ENCODE measurements at places on chromosomes 3 and 15. TPM values are rescaled to one million over a fixed set of nuclear protein-coding genes. Genes with fewer than 3 reads are reported as not detected.
A peak's percentile ranks its signal among the peaks of the same experiment; 100 is the strongest.

GRCh38 chr3:50316657-50317242 lies 5.8 kb downstream of the HYAL2 start:
- DNase-seq = no peak

- DNase-seq = no peak
These were observed 13.0 kb upstream of the CADPS start for GRCh38 chr3:62888180-62888579.

GRCh38 chr15:73982222-73982962 lies 9.7 kb downstream of the STOML1 start:
- peak; percentile 42 for DNase-seq

DNA sequence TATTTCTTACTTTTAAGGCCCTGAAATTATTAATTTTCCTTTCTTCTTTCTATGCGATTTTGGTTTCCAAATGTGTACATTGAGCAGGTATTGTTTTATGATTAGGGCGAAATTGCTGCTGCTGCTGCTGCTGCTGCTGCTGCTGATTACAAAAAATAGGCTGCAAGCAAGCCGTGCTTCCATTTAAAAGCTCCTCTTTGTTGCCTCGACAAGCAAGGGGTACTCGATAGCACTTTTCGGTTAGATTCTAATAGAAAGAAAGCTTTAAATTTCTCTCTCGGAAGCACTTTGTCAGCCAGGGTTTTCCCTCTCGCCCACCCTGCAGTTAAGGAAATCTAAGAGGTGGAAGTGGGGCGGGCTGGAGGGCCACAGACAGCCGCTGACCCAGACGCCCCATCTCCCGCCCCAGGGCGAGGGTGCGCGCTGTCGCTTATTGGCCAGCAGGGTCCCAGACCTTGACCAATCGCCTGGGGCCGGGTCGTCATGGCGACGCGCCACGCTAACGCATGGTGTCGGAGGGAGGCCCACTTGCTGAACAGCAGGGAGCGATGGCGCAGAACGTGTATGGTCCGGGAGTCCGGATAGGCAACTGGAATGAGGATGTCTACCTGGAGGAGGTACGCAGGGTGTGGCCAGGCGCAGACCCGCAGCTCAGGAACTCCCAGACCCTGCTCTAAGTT lies at the start of gene CFAP161:
TSS of gene CFAP161 (plus strand) at position 489 of the 680 bp plus-strand sequence. CDS start at position 549, 60 bp downstream.
- peak; percentile 53 for DNase-seq

- no peak for DNase-seq
These were observed 60.3 kb downstream of the CTNNB1 start for GRCh38 chr3:41259449-41260062.

GRCh38 chr15:66886686-66887273 lies 178.6 kb upstream of the SMAD3 start:
- no peak for DNase-seq

GRCh38 chr3:32866533-32866932 lies 48.7 kb downstream of the TRIM71 start:
- DNase-seq = no peak

- no peak for DNase-seq
These were observed 50.7 kb downstream of the ADCY5 start for GRCh38 chr3:123397921-123398785.

DNA sequence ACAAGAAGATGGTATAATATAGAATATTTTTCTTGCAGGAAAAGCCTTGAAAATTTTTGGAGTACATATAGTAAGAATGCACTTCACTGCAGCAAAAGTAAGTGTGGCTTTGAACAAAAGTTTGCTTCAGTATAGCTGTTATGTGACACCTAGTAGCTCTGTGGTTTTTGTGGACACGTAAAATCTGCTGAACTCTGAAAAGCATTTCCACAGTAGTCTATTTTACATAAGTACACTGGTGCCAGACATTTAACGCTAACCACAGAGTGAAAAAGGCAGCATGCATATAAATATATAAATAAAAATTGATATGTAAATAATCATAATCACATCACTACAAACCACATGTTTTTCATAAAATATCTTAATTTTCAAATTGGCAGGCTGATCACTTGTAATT lies 39.8 kb downstream of the CGGBP1 start:
- no peak for DNase-seq

DNA sequence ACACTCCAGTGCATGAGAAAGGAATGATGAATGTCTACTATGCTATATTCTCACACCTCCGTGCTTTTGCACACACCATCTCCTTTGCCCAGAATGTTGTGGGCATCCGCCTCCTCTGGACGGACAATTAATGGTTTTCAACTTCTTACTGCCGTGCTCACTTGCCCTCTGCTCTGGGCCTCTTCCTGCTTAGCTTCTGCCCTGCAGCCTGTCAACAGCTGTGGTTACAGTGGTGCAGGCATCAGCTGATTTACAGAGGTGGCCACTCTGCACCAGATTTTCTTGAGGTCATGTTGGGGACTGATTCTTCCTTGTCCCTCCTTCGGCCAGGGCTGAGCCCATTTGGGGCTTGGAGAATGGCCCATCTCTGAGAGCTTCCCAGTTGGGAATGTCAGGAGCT lies 56.5 kb upstream of the TMEM115 start:
- no peak for DNase-seq

- DNase-seq = no peak
These were observed at the start of gene FES for GRCh38 chr15:90883976-90884718. Gene FES (plus strand): TSS chr15:90884504. CDS start chr15:90885046, 542 bp downstream.

DNA sequence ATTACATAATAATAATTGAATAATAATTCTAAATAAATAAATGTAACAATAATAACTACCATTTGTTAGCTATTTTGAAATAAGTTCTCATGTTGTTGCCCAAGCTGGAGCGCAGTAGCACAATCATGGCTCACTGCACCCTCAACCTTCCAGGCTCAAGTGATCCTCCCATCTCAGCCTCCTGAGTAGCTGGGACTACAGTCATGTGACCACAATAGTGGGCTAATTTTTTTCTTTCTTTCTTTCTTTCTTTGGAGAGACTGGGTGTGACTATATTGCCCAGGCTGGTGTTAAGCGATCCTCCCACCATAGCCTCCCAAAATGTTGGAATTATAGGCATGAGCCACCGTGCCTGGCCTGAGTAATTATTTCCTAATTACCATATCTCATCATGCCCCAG lies 30.9 kb upstream of the KCNMB3 start:
- DNase-seq = no peak

DNA sequence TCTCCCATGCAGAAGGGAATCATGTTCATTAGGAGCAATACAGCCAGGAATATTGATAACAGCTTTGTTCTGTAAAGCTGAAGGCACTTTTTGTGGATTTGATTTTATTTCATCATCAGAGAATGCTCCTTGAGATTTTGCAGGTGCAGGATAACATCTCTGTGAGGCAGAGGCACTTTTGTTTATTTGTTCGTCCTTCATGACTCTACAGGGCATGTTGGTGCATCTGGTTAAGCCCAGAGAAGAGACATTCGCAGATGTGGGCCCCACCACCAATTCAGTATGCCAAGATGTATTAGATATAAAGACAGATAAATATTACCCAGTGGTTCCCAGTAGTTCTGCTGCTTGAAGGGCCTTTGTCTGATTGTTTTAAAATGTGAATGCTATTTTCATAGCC lies 368.1 kb upstream of the SEMA6D start:
- DNase-seq = no peak

DNA sequence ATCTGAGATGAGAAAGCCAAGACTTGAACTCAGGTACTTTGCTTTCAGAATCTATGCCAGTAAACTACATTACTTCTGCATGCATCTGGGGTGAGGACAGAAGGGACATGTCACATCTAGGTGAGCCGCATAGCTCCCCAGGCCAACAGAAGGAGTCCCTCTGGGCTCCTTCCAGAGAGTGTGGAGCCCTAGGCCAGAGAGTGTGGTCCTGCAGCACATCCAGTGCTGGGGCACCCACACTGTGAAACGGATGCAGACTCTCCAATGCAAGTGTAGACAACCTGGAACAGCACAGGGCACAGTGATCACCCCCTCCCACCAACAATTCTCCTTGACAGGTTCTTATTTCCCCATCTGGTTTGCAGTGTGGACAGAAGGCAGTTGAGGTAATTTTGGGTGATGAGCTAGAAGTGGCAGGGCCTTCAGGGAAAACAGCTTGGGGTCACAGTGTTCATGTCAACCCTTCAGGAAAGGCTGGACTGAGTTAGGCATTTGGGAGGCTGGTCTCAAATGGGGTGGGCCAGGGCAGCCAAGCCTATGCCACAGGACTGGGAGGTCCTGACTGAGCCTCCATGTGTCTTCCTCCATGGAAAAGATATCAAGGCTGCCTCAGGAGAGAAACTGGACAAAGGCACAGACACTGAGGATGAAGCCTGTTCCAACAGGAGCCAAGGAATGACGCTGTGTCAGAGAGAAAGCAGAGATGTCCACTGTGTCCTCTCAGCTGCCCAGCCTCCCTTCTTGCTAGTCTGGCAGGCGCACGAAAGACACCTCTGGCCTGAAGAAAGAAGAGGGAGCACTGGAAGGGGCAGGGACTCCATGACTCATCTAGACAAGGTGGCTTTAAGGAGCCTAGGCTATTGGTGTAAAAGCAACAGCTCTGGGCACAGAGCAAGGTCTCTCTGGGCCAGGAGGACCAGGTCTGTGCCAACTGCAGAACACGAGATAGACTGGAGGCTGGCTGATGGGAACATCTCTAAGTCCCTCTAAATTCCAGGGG lies 1.7 kb downstream of the PLCD1 start:
- DNase-seq = no peak

GRCh38 chr3:76954412-76954811 lies 85.5 kb upstream of the ROBO2 start:
- no peak for DNase-seq

DNA sequence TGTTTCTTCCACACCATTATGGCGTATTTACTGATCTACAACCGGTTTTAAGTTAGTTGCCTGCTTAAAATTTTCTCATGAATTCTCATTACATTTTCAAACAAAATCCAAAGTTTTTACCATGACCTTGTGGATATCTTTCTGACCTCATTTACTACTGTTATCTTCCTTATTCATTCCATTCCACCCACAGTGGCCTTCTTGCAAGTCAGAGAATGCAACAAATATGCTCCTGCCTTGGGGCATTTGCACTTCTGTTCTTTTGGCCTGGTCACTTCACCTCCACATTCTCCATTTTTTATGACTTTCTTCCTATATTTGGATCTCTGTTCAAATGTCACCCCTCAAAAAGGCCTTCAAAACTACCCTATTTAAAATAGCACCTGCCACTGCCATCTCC lies 8.8 kb upstream of the SLC15A2 start:
- DNase-seq = no peak

- no peak for DNase-seq
These were observed 35.6 kb upstream of the MTHFS start for GRCh38 chr15:79932447-79932846.

- DNase-seq = no peak
These were observed 18.3 kb downstream of the B4GALT4 start for GRCh38 chr3:119222391-119222790.

GRCh38 chr3:145864336-145864735 lies 296.6 kb downstream of the PLOD2 start:
- DNase-seq = no peak

- DNase-seq = no peak
These were observed 38.6 kb downstream of the UMPS start for GRCh38 chr3:124768812-124769211.

GRCh38 chr15:66131831-66132230 lies 121.7 kb downstream of the MEGF11 start:
- DNase-seq = no peak

DNA sequence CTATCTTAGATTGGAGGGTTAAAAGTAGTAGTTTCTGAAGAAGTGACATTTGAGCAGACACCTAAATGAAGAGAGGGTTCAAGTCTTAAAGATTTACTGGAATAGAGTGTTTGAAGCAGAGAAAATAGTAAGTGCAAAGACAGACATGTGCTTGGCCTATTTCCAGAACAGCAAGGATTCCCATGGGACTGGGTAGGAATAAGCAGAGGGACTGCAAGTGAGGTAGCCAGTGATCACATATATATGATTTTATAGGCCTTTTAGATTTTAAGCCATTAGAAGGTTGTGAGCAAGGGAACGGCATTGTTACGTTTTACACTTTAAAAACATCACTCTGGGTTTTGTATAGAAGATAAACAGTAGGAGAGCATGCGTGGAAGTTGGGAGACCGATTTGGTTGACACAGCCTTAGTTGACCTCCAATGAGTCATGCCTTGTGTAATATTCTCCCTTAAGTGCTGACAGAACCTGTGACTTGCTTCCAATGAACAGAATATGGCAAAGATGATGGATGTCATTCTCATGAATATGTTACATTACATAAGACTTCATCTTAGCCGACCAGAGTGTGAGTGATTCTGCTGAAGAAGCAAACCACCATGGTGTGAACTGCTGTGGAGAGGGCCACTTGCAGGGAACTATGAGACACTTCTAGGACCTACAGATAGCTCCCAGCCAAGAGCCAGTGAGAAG lies 37.1 kb upstream of the SLC4A7 start:
- no peak for DNase-seq

DNA sequence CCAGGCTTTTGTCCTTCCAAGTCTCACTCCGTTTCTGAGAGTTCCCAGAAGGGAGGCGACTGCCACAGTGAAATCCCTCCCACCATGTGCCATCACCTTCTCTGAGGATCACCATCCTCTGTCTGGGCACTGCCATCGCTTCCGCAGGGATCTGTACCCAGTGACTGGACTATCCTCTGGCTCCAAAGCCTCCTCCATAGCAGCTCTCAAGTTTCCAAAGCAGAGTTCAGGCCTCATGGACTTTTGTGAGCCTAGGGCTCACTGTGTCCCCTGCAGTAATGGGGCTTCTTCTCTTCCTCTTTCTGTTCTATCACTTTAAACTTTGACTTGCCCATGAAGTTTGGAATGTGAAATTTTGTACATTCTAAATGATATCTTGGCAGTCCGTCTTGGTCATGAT lies 63.9 kb downstream of the TIPARP start:
- no peak for DNase-seq

DNA sequence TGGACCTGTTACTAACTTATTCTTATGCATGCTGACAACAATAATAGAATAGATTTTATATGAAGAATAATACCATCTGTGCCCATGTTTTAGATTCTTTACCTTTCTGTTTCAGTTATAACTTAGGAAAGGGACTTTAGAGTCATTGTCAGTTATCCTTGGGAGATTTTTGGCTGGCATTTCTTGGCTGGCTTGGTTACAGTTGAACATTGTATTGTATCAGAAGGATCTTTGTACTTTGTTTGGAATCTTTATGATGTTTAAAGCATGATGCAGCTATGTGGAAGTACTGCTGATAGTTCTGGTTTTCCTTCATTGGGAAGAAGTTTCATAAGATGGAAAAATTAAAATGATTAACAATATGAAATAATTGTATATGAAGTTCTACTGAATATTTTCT lies 19.9 kb downstream of the ABHD5 start:
- no peak for DNase-seq

- DNase-seq = no peak
These were observed 33.7 kb downstream of the VIPR1 start for GRCh38 chr3:42535981-42536784.

BDH1 gene
- 42.2 TPM for polyA plus RNA-seq

C3orf49 gene
- 0.48 TPM for polyA plus RNA-seq

ACVR2B gene
- 19.0 TPM for polyA plus RNA-seq

EXD1 gene
- polyA plus RNA-seq = not detected

UCN2 gene
- polyA plus RNA-seq = 0.41 TPM

NR1I2 gene
- polyA plus RNA-seq = 1.1 TPM

CLDN18 gene
- polyA plus RNA-seq = 1.0 TPM

NTRK3 gene
- 19.2 TPM for polyA plus RNA-seq

CCR2 gene
- polyA plus RNA-seq = 1.1 TPM

RAB8B gene
- polyA plus RNA-seq = 29.8 TPM

CHRNA5 gene
- polyA plus RNA-seq = 8.6 TPM

CERS3 gene
- polyA plus RNA-seq = 0.26 TPM

RAB6B gene
- polyA plus RNA-seq = 16.4 TPM

ERICH6 gene
- polyA plus RNA-seq = 1.8 TPM
